Kidney (tissue), 22 donors: ENCODE measurements at places on chromosomes 16 and 17. TPM values are rescaled to one million over a fixed set of nuclear protein-coding genes. Genes with fewer than 3 reads are reported as not detected.

GRCh38 chr16:89360760-89361435, 129.5 kb downstream of the ANKRD11 start:
- H3K36me3 ChIP-seq = no peaks in the 10 kb centered on the region
- no peaks in the 10 kb centered on the region for H3K27me3 ChIP-seq
- H3K4me3 ChIP-seq = no peak overlapping the region
- H3K4me1 ChIP-seq = peaks cover 2% of the 10 kb centered on the region
- no peak overlapping the region for H3K27ac ChIP-seq

DNA sequence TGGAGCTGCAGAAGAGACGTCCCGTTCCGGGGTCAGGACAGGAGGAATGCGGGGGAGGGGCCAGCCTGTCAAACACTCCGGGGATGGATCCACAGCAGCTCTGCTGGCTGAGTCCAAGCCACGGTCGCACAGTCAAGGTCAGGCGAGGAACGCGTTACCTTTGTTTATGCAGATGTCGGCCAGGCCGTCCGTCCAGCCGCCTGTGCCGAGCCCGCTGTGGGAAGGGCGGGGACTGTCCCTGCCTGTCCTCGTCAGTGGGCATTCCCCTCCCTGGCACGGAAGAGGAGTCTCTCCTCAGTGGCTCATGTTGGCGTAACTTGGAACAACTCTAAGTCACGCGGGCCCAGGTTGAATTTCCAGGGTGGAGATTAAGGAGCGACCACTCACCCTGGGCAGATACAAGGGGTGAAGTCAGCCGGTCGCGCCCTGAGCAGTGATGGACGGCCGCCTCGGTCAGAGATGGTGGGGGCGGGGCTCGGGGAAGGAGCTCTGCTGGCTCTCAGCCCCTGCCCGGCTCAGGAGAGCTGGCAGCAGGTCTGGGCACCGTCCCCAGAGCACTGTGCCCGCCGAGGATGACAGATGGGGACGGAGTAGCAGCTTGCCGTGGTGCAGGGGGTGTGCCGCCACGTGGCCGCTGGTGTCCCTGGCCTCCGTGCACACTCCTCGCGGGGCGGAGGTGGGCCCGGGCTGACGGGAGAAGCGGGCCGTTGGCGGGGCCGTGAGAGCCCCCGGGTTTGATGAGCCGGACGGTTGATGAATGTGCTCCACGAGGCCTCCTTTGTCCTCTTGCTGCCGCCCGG, 7.3 kb downstream of the CACNA1H start:
- H3K27me3 ChIP-seq = no peaks in the 10 kb centered on the region
- peaks cover 17% of the 10 kb centered on the region for H3K4me1 ChIP-seq
- no peak overlapping the region for H3K4me3 ChIP-seq
- peak overlapping the region; percentile 65 for H3K27ac ChIP-seq
- peak; percentile 97 for DNase-seq

DNA sequence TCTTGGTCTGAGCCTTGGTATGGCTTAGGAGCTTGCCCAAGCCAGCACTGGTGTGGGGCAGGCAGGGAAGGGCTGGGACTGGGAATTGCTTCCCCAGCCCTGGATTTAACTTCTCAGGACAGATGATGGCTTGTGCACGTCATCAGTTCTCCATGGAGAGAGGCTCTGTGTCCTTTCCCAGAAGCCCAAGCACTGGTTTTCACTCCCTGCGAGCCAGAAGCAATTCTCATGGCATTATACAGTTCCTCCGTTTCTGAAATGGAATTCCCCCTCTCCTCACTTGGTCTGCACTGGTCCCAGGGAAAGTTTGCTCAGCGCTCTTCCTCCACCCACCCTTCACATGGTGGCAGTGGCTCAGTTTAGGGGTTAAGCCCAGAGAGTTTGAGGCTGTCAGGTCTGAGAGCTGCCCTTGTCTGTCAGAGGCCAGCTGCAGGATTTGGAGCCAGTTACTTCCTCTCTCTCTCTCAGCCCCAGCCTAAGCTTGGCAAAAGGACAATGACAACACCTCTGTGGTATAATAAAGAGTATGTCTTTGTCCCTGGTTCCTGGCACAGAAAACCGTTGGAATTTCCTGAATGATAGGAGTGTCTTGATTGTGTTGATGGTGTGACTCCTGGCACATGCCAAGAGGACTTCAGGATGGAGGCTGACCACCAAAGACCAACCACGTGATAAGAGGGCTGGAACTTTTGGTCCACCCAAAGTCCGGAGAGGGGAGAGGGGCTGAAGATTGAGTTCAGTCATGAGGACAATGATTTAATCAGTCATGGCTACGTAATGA, 219.6 kb upstream of the TNRC6C start:
- no peaks in the 10 kb centered on the region for H3K27me3 ChIP-seq
- no peak for DNase-seq
- H3K4me1 ChIP-seq = peaks cover 15% of the 10 kb centered on the region
- no peaks in the 10 kb centered on the region for H3K36me3 ChIP-seq

GRCh38 chr16:67731753-67732095, 12.6 kb upstream of the GFOD2 start:
- no peak overlapping the region for H3K27ac ChIP-seq
- H3K4me1 ChIP-seq = no peaks in the 10 kb centered on the region
- peaks cover 42% of the 10 kb centered on the region for H3K36me3 ChIP-seq
- no peak overlapping the region for H3K4me3 ChIP-seq
- peak; percentile 17 for DNase-seq

DNA sequence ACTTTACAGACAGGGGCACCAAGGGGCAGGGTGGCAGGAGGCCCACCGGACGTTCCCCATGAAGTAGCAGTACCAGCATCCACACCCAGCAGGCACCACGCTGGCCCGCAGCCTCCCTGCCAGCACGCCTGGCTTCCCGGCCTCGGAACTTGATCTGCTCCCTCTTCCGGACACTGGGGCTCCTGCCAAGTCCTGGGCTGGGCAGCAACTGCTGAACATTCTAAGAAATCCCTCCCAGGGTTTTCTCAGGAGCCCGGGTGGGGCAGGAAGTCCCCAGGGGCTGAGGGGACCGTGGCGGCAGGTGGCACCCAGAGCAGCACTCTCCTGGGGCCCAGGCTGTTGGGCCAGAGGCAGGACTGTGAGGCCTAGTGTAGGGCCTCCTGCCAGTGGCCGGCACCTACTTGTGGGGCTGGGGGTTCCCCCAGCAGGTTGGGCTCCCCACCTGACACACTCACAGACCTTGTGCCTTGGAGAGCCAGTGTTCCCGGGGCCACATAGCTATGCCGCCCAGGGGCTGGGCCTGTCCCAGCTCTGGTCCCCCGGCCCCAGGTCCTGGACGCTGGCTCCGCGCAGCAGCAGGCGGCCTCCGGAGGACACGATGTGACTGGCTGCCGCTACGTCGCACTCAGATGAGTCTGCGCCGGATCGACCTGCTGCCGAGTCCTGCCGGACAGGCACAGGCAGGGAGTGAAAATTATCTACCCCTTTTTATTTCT, 86.2 kb upstream of the CBX4 start:
- H3K4me3 ChIP-seq = no peak overlapping the region
- peak; percentile 77 for DNase-seq
- peaks cover 7% of the 10 kb centered on the region for H3K27me3 ChIP-seq
- no peaks in the 10 kb centered on the region for H3K36me3 ChIP-seq

DNA sequence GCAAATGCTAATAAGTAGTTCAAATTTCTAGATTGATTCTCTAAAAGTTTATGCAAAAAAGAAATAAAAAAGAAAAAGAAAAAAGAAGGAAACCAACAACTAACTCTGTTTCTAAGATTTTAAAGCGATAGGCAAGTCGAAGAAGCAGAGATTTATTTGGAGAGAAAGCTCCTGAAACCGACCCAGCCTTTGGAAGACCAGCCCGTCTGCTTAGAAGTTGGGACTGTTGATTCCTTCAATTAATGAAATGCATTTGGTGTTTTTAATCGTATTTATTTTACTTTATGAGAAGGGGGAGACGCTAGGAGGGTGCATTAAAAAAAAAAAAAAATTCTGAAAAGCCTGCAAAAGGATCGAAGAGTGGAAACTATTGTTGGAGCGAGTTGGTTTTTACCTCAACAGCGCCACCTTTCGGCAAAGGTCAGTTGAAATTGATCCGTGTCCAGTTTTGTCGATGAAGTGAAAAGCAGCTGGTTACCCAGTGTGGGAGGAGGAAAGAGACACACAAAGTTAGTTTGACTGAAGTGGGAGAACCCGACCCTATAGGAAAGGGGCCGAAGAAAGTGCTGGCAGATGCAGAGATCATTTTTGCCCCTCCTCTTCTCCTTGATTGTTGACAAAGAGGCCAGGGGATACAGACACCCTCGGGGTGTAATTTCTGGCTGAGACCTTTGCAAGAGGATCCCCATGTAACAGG, 1.5 kb upstream of the MAF start:
- DNase-seq = peak; percentile 90
- H3K27me3 ChIP-seq = no peaks in the 10 kb centered on the region
- H3K36me3 ChIP-seq = no peaks in the 10 kb centered on the region

GRCh38 chr16:67039260-67040020, 10.5 kb downstream of the CBFB start:
- H3K36me3 ChIP-seq = no peaks in the 10 kb centered on the region
- DNase-seq = no peak
- no peak overlapping the region for H3K27ac ChIP-seq
- no peaks in the 10 kb centered on the region for H3K4me1 ChIP-seq
- no peak overlapping the region for H3K4me3 ChIP-seq

DNA sequence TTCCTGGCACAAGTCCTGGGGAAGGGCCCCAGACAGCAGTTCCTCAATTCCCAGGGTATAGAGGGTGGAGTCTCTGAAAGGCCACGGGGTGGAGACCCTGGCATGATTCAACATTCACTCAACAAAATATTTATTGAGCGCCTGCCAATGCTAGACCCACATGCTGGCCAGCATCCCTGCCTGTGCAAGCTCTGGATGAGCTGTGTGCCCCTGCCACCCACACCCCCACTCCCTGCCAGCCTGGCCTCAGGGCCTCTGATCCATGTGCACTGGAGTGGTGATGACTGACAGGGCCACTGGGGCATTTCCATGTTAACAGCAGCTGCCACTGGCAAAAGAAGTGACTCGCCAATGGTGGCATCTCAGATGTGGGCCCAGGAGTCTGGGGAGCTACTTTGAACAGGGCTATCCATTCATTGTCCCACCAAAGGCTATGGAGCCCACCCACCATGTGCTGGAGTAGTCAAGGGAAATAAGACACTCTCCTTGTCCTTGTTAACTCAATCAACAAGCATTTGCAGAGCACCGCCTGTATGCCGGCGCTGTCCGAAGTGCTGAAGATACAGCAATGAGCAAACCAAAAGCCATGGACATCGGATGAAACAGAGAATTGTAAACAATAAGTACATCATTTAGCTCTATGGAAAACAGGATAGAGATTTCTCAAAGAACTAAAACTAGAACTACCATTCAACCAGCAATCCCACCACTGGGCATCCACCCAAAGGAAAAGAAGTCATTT, 3.0 kb upstream of the PRSS22 start:
- no peak overlapping the region for H3K27ac ChIP-seq
- no peak for DNase-seq
- H3K36me3 ChIP-seq = no peaks in the 10 kb centered on the region
- no peaks in the 10 kb centered on the region for H3K4me1 ChIP-seq

GRCh38 chr16:20904507-20905081, 4.0 kb downstream of the LYRM1 start:
- H3K27me3 ChIP-seq = no peaks in the 10 kb centered on the region
- no peak overlapping the region for H3K4me3 ChIP-seq
- peak overlapping the region; percentile 8 for H3K27ac ChIP-seq
- peak; percentile 37 for DNase-seq

APOBR gene
- 3.2 TPM for total RNA-seq

MYCBPAP gene
- total RNA-seq = 0.72 TPM

PPM1E gene
- 0.82 TPM for total RNA-seq

LRRC37A gene
- total RNA-seq = 3.1 TPM

HOXB13 gene
- total RNA-seq = not detected
